NCI-H774 (cell line): ENCODE measurements at places on chromosomes 16 and 17.

GRCh38 chr17:2683912-2684311, 27.7 kb downstream of the CLUH start:
- no peak for DNase-seq

DNA sequence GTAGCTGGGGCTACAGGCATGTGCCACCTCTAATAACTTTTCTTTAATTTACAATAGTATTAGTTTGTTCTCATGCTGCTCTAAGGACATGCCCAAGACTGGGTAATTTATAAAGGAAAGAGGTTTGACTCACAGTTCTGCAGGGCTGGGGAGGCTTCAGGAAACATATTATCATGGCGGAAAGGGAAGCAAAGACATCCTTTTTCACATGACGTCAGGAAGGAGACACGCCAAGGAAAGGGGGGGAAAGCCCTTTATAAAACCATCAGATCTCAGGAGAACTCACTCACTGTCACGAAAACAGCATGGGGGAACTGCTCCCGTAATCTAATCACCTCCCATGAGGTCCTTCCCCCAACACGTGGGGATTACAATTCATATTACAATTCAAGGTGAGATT, 18.3 kb downstream of the IL4R start:
- DNase-seq, result no peak

- no peak for DNase-seq
Measured at GRCh38 chr16:27965801-27966200, 97.7 kb downstream of the GSG1L start.

- no peak for DNase-seq
Measured at GRCh38 chr16:57736419-57737351, 1.1 kb downstream of the KATNB1 start.

- DNase-seq, result peak; percentile 17
Measured at GRCh38 chr17:30379303-30379902, 676 bp downstream of the CPD start.

DNA sequence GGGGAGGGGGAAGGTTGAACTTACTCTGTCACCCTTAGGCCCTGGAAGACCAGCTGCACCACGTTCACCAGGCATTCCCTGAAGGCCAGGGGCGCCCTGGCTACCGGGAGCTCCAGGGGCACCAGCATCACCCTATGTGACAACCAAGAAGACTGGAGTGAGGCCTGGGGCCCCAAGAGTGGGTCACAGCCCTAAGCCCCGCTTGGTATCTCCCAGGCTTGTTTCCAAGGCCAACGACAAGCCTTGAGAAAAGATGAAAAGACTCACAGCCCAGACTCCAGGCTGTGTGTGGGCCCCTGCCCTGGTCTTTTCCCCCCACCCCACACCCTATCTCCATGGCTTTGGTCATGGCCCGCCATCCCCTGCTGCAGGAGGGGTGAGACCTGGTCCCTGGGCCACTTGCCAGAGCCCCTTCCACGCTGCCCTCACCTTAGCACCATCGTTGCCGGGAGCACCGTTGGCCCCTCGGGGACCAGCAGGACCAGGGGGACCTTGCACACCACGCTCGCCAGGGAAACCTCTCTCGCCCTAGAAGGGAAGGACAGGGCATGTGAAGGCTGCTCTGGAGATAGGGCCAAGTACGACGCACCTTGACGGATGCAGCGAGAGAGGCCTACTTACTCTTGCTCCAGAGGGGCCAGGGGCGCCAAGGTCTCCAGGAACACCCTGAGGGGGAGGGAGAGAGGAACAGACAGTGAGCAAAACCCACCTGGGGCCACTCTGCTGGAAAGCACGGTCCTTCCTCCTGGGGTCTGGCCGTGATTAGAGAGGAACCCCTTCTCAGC, 9.9 kb downstream of the COL1A1 start:
- no peak for DNase-seq

- peak; percentile 97 for DNase-seq
Measured at GRCh38 chr16:84013787-84014569, 28.6 kb downstream of the SLC38A8 start.

DNA sequence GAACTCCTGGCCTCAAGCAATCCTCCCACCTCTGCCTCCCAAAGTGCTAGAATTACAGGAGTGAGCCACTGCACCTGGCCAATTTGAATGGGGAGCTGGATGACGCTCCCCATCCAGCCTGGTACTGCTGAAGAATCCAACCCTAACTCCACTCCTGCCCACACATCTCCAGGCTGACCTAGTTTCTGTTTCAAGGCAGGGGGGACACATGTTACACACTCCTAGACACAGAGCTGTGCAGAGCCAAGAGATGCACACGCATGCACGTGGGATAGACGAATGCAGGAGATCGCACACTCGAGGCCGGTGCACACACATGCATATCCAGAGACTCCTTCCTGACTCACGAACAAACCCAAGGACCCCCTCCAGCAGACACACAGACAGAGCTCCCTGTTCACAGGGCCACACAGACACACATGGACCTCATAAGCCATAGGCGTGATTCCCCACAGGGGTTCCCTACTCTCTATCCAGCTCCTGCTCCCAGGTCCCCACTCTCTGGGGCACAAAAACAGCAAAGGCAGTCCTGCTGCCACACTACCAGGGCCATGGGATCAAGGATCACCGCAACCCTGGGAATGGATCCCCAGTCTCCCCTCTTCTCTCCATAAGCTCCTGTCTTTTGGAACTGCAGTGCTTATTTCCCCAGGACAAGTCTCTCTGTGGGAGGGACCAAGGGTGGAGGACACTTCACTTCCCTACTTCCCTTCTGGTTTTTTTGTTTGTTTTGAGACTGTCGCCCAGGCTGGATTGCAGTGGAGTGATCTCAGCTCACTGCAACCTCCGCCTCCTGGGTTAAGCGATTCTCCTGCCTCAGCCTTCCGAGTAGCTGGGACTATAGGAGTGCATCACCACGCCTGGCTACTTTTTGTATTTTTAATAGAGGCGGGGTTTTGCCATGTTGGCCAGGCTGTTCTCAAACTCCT, 14.4 kb downstream of the EPOP start:
- no peak for DNase-seq

DNA sequence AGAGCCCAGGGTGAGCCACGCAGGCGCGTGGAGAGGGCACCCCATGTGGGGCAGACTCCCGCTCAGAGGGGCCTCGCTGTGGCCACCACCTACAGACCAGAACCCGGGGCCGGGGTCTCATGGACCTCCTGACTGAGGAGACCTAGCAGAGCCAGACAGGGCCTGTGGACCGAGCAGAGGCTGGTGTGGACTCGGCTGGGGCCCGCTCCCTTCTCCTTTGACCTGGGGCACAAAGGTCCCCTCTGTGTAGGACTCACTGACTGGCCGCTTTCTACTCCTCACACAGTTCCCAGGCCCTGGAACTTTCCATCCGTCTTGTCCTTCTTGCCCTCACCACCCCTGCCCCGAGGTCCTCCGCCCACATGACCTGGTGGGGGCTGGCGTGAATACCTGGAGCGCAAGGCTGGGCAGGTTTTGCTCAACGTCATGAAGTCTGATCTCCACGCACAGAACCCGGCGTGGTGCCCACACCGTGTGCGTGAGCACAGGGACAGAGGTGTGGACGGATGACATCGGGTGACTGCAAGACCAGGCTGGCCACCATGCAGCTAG, 44.7 kb upstream of the ACSF3 start:
- no peak for DNase-seq

- no peak for DNase-seq
Measured at GRCh38 chr17:74690409-74690825, 22.3 kb downstream of the CD300LF start.

GRCh38 chr17:58335779-58336455, 7.3 kb upstream of the TSPOAP1 start:
- DNase-seq, result no peak

GRCh38 chr16:89324056-89325010, 106.8 kb downstream of the ZNF778 start:
- no peak for DNase-seq

- DNase-seq, result no peak
Measured at GRCh38 chr16:53971616-53972015, 267.7 kb downstream of the FTO start.

GRCh38 chr17:45040459-45040858, 11.0 kb downstream of the DCAKD start:
- no peak for DNase-seq

DNA sequence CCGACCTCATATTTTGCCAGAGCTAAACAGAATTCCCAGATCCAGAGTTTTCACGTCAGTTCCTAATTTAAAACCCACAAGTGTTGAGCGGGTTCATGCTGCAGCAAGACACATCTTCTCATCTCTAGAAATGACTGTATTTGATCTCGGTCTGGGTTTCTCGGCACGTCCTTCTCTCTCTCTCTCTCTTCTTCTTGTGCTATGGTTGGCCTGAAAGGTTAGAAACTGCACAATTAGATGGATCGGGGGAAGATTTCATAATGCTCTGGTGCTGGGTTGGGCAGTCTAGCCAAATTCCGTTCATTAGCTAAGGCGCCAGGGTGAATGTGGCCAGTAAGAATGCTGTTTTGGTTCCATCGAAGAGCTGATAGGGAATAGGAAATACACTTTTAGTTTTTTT, 158.9 kb upstream of the NOG start:
- no peak for DNase-seq

DNA sequence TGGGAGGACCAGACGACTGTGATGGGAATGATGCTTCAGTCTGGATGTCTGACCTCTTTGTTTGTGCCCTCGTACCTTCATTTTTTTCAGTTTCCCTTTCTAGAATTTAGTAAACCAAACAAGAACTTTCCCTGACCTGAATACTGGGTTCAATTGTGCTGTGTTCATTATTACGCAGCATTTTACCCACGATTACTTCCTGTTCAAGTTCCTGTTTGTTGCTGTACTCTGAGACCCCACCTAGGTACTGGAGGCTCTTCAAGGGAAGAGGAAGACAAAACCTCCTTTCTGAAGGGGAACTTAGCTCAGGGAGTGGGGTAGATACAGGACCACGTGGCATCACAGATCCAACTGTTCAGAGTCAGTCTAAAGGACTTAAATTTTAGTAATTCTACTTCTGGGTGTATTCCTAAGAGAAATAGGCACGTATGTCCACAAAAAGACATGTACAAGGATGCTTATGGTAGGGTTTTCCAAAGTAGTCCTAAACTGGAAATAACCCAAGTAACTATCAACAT, 9.2 kb upstream of the PRKCB start:
- DNase-seq, result no peak

DNA sequence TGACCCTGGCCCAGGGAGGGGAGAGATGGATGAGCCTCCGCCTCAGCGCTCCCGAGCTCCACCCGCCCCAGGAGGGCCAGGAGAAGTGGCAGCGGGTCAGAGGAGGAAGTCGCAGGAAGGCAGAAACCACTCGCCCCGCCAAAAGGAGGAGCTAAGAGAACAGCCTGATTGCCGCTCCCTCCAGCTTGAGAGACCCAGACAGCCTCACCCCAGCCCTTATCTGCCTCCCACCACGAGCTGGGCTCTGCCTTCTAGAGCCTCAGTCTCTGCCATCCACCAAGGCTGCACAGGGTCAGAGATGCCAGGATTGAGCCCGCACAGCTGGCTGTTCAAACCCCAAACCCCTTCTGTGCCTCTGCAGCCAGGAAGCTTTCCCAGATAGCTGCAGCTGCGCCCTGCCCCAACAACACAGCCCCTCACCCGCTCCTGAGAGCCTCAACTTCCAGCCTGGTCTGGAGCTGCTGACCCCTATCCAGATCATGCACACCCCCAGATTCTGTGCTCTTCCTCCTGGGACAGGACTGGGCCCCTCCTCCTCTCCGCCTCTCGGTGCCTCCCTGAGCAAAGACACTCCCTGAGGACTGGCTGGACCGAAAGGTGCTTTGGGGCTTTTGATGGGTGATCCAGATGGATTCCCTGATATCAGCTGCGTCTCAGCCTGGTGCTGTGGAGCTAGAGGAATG, 1.0 kb upstream of the ATP2A3 start:
- peak; percentile 32 for DNase-seq

- no peak for DNase-seq
Measured at GRCh38 chr16:20678242-20678641, 19.2 kb downstream of the ACSM1 start.

DNA sequence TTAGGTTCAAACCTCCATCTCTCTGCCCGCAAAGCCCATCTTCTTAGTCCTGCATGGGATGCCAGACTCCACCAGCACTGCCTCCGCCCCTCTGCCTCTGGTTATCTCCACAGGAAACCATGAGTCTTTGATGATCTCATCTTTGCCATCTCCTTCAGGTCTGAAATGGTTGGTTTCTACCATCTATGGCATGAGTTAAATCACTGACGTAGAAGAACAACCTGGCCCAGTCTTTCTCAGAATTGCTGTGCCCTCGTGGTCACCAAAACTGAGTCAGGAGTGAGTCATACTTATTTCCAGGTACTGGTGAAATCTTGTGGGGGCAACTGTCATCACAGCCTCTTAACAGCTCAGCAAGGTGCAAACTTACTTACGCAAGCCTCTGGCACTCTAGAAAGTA, 468.7 kb upstream of the C16orf82 start:
- DNase-seq, result no peak

GRCh38 chr17:44155488-44155887, 13.8 kb downstream of the HROB start:
- no peak for DNase-seq

DNA sequence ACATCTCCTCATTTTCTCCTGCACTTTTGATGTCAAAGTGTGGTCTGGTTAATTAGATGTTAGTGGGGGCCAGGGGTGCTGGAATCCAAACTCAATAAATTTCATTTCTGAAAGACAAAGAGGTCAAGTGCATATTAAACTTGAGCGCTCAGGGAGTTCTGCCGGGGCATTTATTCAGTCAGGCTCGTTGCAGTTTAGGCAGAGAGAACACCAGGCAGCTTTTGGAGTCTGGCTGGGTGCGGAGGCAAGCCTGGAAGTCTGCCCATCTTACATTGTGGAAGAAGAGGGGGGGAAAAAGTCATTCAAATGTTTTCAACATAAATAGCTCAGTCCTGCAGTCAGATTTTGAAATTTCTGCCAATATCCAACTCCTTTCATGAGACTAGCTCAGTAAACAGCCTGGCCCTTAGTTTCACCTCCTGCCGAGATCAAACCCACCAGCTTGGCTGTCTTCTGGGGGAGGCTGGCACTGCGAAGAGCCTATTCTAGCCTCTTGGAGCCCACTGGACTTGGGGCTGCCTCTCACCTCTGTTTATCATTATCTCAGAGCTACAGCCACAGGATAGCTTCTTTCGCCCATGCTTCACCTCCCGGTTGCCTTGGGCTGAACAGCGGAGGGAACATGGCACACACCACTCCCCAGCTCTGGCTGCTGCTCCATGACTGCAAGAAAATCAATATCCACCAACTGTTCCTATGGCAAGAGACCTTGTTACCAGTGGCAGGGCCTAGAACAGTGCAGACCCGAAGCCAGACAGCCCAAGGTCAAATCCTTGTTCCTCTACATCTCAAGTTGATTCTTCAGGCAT, 177.4 kb upstream of the CDH5 start:
- no peak for DNase-seq
